ENCODE measurements at places on chromosomes 3 and 15. TPM values are rescaled to one million over a fixed set of nuclear protein-coding genes. Genes with fewer than 3 reads are reported as not detected.
A peak's percentile ranks its signal among the peaks of the same experiment; 100 is the strongest.

DNA sequence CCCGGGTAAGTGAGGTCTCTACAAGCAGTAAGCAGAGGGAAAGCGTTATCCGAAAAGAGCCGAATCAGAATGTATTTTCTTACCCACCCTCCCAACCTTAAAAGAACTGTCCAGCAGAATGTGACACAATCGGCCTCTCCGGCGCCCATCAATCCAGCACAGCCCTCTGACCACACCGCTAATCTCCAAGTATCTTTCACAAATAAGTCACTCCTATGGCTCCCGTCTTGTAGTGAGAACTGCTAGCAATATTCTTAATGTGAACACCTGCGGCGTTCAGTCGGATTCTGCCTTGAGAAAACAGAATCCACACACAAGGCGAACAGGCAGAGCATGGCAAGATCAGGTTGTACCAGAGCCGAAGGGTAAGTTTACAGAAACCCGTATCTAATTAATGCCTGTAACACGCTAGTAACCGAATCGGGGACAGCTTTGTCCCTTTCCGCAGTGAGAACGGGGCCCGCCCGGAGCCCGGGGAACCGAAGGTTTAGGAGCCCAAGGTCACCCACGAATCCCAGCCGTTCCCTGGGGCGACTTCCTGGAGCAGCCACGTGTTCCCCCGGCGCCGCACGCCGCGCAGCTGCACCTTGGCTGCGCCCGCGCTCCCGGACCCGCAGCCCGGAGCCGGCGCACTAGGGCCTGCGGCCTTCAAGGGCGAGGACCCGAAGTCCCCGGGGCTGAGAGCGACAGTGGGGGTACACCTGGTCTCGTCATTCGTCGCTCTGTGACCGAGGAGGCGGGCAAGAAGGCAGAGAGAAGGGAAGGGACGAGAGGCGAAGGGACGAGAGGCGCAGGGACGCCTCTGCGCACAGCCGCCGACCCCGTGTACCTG is 672 bp downstream of the TFRC start:
- peak; percentile 39 for DNase-seq

GRCh38 chr15:51093839-51094605 is 684 bp downstream of the TNFAIP8L3 start:
- no peak for DNase-seq

- no peak for DNase-seq
Measured at GRCh38 chr3:105746231-105746996, 122.4 kb downstream of the CBLB start.

DNA sequence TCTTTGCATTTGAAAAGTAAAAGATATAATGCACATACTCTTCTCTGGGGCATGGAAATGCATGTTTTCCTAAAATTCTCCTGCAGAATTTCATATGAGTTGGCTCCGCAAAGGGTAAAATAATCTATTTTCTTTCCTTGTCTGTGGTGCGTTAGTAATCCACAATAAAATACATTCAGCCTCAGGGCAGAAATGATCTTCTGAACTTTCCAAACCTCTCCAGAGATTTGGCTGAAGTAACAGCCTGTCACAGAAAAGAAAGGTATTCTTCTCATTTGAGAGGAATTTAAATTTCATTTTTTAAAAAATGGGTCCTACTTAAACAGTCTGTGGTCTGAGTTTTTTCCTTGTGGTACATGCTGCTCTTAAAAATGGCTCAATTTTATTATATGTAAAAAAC is 182.7 kb upstream of the DCBLD2 start:
- DNase-seq = no peak

GRCh38 chr3:149545049-149545448 is 70.6 kb downstream of the TM4SF4 start:
- no peak for DNase-seq

DNA sequence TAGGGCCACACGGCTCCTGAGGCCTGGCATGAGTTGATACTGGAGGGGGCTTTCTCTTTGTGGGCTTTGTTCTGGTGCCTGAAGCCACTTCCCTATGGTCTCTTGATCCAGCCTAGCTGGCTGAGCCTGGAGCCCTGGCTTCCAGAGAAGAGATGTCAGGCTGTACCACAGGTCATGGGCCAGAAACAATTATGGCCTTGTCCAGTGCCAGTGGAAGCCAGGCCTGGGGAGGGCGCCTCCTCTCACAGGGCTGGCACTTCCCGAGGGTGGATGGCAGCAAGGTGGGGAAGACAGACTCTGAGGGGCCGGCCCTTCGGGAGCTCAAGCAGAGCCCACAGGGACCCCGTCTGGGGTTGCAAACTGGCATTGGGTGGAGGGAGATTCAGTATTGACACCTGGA is 34.9 kb upstream of the ACAD9 start:
- DNase-seq = no peak

DNA sequence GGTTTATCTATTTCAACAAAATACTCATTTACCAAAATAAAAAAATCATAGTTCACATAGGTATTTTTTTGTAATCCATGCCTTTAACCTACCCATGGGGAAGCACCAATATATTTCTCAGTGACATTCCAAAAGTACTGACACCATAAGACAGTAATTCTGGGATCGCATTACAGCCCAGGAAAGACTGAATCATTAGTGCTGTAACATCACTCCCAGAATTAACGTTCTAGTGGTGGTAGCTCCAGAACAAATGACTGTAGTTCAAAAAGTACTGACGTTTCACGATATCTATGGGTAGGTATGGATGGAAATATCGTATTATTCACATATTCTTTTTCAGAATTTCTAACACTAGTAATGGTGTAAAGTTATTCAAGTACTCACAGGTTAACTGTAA is 54.3 kb upstream of the NEK10 start:
- DNase-seq = no peak

GRCh38 chr3:113601240-113601639 is 68.9 kb downstream of the SIDT1 start:
- no peak for DNase-seq

- no peak for DNase-seq
Measured at GRCh38 chr3:179513862-179514261, 48.9 kb upstream of the ACTL6A start.

DNA sequence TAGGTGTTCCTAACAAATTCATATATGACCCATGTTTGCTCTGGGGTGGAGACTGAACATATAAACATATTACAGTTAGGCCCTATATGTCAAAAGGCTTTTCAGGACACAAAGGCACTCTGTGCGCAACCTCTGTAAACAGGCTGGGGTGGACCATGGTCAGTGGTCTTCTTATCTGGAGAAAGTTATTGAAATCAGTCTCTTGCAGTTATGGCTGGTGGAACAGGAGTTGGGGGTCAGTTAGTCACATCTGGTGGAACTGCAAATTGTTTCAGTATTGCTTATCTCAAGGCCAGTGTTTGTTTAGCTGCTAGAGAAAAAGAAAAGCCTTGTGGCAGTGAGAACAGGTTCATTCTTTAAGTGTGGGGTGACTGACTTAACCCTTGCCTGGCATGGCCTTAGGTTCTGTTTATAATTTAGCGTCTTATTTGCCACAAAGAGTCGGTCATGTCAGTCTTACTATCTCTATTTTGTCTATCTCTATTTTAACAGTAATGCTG is 5.9 kb upstream of the GP9 start:
- no peak for DNase-seq

- no peak for DNase-seq
Measured at GRCh38 chr3:181985386-181985785, 273.7 kb downstream of the SOX2 start.

DNA sequence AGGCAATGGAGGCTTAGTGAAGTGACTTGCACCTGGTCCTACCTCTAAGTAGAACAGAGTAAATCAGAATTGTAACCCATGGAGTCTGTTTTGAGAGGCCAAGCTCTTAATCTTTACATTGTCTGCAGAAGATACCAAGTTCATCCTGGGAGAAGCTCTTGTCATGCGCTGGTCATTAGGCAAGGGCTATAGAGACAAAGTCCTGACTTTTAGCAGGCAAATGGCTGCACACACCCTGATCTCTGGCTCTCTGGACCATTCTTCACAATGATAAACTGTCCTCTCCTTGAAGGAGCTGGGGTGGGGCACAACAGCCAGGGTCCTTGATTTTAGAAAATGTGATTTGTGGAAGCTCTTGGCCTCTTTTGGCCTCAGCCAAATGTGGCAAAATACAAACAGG is 65.4 kb downstream of the MCTP2 start:
- no peak for DNase-seq

Gene IQCF5
- not detected for total RNA-seq

Gene UBE2Q2
- total RNA-seq = 31.8 TPM

Gene ALPK3
- 17.7 TPM for total RNA-seq

Gene ROBO1
- total RNA-seq = 62.7 TPM

Gene KNL1
- 16.8 TPM for total RNA-seq

Gene ERICH6
- not detected for total RNA-seq

Data from H9 (cell line).